ENCODE measurements at places on chromosomes 2 and 18.

GRCh38 chr2:150561076-150561475 is 73.6 kb upstream of the RND3 start:
- DNase-seq: no peak

GRCh38 chr18:42157420-42157819 is 202.4 kb downstream of the PIK3C3 start:
- DNase-seq: no peak

- DNase-seq: no peak
Observed at GRCh38 chr2:37523814-37524362, 147.6 kb downstream of the CDC42EP3 start.

- DNase-seq: no peak
Observed at GRCh38 chr2:20469595-20469994, 22.7 kb downstream of the RHOB start.

DNA sequence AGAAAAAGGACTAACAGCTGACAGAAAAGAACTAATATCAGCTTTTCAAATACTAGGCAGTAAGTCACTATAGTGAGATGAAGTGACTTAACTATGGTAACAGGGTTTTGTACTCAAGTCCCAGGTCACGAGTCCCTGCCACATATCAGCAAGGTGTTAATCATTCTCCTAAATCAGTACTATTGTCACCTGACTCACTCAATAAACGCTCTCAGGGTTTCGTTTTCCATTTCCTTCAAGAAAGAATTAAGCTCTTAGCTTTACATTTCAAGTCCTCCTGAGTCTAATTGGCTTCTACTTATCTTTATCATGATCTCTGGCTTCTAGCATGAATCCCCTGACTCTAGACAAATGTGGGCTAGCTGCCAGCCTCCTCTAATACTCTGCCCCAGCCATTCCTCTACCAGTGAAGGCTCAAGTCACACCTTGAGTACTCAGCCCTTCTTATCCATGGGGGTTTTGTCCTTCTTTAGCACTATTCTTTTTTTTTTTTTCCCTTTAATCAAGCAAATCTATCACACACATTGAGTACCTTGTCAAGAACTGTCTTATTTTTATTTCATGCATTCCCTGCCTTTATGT is 20.0 kb downstream of the BUB1 start:
- DNase-seq: peak; percentile 52
